Left renal cortex interstitium (tissue), 4 donors: ENCODE measurements at places on chromosomes 4 and X.

DNA sequence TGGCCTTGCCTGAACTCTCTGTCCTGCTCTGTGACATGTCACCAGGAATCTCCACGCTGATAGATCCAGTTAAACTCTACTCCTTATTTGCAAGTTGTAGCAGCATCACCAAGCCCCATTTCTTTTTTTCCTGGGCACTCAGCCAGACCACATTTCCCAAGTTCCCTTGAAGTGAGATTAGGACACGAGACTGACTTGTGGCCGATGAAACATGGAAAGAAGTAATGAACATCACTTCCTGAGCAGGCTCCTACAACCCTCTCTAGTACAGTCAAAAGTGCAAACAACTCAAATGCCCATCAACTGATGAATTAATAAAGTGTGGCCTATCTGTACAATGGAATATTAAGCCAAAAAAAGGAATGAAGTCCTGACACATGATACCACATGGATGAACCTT lies 74.6 kb downstream of the MAP3K15 start:
- no peak for DNase-seq

- DNase-seq: no peak
Measured at GRCh38 chrX:123188081-123188480, 4.0 kb downstream of the GRIA3 start.

DNA sequence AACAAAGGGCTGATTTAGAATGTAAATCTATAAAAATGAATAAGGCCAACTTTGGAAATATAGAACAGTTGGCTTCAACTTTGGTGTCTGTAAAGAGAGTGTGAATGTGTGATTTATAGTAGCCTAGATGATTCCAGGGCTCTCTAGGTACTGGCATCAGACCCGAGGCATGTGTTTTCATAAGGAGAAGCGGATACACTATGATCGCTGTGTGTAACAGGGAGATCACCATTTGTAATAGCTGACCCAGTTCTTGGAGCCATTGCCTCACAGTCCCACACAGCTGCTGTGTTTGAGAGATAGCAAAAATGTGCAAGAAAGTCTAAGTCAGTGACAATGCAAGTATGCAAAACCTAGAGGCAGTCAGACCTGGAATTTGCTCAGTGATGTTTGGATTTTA lies 135.1 kb downstream of the REPS2 start:
- DNase-seq: no peak

GRCh38 chr4:113434247-113434587 lies 327.3 kb downstream of the CAMK2D start:
- no peak for DNase-seq

- DNase-seq: no peak
Measured at GRCh38 chrX:1185561-1185960, 26.9 kb downstream of the CRLF2 start.

DNA sequence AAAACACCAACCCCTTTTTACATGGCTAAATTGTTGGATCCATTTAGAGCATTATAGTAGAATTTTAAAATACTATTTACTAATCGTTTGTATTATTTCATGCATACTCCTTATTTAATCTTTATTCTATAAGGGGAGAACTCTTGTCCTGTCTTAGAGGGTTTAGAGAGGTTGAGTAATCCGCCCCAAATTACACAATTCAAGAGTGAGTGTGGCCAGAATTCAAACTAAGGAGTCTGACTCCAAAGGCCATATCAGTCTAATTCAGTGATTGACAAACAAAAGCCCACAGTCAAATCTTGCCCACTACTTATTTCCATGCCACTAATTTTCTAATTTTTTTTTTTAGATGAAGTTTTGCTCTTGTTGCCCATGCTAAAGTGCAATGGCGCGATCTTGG lies 33.7 kb upstream of the NEIL3 start:
- no peak for DNase-seq

DNA sequence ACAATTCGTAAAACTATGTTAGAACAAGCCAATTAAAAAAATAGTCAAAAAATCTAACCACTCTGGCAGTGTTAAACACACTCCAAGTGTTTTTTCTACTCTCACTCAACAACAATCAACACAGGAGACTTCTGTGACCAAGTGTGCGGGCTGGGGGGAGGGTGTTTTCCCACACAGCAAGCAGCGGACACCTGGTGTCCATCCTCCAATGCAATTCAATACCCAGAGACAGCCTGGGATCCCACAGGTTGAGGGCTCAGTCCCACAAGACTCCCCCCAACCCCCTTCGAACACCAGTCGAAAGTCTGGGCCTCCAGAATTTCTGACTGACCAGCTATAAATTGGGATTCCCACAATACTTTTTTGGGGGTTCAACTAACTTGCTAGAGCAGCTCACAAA lies 8.3 kb upstream of the PIM2 start:
- DNase-seq: no peak

DNA sequence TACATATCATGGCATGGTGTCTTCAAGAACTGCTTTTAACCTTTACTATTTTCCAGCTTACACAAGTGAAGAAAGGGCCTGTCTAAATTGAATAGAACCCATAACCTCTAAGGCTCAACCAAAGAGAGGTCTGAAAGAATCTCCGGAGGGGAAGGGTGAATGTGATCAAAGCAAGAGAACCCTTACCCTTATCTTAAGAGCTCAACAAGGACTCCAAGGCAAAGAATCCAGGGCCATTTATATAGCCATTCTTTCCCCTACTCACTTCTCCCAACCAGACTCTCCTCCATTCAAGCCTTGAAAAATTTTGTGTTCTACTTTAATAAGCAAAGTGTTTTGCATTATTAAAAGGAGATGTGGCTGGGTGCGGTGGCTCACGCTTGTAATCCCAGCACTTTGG lies 118.7 kb downstream of the SH3RF1 start:
- no peak for DNase-seq

DNA sequence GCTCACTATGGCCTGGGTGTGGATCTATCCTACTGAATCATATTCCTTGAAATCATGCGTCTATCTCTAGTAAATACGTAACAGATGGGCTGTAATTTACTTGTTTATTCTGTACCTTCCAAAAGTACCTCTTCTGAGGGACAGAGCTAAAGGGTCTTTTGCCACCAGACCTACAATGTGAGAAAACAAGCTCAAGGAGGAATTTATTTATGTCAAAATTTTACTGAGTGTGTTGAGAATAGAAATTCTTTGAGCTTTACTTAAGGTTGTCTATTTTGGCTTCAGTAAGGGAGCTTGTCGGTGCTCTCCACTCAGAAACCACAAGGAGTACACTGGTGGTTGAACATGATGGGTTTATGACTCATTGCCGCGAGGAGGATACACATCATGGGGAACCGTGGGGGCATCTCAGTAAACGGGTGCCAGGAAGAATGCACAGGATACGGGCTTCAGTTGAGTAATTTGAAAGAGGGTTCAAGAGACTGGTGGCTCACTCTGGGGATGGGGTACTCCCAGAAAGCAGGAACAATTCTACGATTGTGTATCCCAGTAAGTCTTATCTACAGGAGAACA lies 3.0 kb downstream of the ANK2 start:
- DNase-seq: no peak

- no peak for DNase-seq
Measured at GRCh38 chr4:150903603-150904002, 111.5 kb downstream of the LRBA start.

- DNase-seq: no peak
Measured at GRCh38 chr4:153916273-153916755, 127.4 kb upstream of the SFRP2 start.

DNA sequence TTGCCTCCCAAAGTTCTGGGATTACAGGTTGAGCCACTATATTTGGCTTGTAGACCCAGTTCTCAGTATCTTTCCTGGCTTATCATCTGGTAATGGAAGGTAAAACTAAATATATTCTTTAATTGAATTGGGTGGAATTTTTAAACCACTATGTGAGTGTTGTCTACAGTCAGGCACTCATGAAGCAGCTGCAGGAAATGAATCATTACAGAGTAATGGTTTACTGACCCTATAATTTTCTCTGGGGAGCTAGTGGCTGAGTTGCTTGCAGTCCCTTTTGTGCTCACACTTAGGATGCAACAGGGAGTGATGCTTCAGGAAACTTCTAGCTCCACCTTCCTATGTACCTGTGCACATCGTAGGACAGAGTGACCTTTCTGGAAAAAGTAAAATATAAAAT lies 4.1 kb upstream of the UGT2B7 start:
- DNase-seq: no peak

DNA sequence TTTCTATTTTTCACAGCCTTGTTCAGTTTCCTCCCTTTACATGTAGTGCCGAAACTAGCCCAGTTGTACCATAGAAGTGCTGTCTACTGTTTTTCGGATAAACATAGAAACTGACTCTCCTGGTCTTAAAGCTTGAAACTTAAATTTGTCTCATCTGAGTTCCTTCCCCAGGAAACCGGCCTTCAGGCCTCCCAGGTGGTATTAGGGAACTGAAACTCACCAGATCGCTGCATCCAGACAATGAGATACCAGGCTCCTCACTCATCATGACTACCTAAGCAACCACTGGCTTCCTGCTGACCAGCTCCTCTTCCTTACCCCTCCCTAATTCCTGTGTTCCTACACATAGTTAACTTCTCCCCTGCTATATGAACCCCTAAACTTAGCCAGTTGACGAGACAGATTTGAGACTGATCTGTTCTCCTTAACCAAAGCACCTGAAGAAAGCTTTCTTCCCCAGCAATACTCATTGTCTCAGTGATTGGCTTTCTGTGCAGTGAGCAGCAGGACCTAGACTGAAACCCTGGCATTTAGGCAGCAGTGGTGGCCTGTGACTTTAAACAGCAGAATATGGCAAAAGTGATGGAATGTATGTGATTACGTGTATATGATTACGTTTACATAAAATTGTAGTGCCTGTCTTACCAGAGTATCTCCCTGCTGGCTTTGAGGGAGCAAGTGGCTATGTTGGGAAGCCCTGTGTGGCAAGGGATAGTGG lies 959.1 kb upstream of the LCORL start:
- DNase-seq: no peak

- no peak for DNase-seq
Measured at GRCh38 chr4:19155568-19155967, 1096.1 kb upstream of the SLIT2 start.

GRCh38 chrX:103356130-103356798 lies at the start of gene TCEAL9:
TSS of gene TCEAL9 (plus strand) at chrX:103356506. CDS start at chrX:103357685, 1,179 bp downstream.
- no peak for DNase-seq

- DNase-seq: no peak
Measured at GRCh38 chrX:154002215-154002719, 17.4 kb downstream of the IRAK1 start.

DNA sequence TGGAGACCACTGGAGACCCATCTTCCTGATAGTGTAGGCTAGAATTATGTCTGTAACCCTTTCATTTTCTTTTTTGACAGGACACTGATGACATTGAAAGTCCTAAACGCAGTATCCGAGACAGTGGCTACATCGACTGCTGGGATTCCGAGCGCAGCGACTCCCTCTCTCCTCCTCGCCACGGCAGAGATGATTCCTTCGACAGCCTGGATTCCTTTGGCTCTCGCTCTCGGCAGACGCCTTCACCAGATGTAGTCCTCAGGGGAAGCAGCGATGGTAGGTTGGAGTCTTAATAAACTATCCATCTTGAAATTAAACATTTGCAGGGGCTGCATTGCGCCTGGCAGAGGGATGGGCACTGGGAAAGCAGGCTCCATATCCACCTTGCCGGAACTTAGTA lies 75.4 kb downstream of the LIMCH1 start:
- no peak for DNase-seq

DNA sequence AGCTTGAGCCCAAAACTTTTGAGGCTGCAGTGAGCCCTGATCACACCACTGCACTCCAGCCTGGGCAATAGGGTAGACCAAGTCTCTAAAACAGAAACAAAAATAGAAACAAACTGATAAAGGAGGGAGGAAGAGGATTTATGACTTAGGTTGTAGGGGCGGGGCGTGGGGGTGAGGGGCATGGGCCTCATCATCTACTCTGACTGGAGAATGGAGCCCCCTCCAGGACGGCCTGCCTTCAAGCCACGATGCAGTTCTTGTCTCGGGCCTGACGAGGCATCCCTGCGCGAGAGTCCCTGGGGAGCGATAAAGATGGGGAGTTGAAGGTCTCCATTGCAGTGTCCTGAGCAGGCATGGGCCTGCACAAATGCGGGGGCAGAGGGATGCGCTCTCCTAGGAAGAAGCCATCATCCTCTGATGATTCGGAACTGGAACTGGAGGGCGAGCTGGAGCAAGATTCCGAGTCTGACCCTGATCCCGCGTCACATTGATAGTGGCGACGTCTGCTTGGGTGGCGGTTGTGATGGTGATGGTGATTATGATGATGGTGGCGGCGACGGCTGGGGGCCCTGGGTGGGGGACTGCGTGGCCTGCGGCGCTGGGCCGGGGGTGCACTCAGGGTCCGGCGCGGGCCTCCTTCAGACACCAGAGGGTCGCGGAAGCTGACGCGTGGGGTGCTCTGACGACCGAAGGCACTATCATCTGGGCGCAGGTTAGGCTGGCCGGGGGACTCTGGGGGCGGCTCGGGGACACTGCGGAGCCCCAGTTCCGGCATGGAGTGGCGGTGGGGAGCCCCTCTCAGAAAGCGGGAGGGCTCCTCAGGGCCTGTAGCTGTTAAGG lies 4.0 kb downstream of the PLP2 start:
- no peak for DNase-seq

DNA sequence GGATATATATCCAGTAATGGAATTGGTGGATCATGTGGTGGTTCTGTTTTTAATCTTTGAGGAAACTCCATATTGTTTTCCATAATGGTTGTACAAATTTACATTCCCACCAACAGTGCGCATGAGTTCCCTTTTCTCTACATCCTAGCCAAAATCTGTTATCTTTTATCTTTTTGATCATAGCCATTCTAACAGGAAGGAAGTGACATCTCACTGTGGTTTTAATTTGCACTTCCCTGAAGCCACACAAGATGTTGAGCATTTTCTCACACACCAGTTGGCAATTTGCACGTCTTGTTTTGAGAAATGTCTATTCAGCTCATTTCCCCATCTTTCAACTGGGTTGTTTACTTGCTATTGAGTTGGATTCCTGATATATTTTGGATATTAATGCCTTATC lies 194.9 kb downstream of the CBLL2 start:
- no peak for DNase-seq

DNA sequence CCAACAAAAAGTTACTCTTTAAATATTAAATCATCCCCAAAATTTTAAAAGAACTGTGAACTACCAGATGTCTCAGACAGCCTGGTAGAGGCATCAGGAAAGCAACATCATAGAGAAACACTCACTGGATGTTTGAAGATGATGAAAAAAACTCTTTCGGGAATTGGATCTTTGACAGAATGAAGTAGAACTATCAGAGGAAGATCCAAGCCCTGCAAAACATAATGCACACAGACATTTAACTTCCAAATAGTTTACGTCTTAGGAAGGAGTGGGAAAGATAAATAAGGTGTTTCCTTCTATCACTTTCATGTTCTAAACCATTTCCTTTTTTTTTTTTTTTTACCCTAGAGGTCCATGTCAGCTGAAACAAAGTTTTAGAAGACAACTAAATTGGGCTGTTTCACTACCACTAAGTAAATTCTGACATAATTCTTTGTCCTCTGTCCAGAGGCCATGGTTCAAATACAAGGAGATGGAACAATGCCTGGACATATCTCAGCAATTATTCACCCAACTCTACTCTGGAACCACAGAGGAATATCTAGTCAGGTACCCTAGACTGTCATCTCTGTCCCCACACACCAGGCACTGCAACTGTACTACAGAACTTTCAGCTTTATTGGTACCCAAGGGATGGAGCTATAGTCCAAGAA lies 217.7 kb upstream of the INTU start:
- no peak for DNase-seq

GRCh38 chrX:131826572-131826971 lies 196.5 kb upstream of the STK26 start:
- no peak for DNase-seq
